ENCODE measurements at places on chromosomes 4 and X.

DNA sequence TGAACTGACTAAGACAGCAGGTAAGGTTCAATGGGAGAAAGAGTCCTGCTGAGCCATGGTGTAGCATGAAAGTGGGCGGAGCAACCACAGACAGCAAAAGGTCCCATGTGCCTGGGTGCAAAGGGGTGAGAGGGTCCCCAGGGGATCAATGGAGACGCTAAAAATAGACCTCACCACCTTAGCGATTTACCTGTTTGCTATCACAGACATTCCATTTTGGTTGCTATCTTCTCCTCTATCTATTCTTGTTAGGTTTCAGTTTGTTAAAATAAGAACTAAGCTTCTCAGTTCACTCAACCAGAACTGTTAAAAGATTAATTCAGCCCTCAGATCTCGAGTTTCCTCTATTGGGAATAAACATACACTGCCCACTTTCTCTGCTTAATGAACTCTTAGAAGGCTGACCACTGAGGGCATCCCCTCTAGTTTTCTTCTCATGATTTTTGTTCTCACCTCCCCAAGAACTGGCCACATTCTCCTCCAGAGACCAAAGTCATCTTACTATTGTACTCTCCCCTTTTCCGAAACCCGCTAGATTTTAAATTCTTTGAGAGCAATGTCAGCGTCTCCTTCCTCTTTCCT is 136.7 kb downstream of the PARM1 start:
- DNase-seq = no peak

DNA sequence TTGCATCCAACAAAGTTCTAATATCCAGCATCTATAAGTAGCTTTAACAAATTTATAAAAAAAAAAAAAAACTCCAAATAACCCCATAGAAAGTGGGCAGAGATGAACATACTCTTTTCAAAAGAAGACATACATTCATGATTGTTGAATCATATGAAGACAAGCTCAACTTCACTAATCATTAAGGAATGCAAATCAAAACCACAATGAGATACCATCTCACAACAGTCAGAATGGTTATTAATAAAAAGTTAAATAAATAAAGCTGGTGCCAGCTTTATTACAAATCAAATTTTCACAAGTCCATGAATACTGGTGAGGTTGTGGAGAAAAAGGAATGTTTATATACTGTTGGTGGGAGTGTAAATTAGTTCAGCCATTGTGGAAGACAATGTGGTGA is 592.0 kb downstream of the IQCM start:
- peak; percentile 78 for DNase-seq

- peak; percentile 88 for DNase-seq
Measured at GRCh38 chr4:169410839-169411770, 140.3 kb upstream of the SH3RF1 start.

DNA sequence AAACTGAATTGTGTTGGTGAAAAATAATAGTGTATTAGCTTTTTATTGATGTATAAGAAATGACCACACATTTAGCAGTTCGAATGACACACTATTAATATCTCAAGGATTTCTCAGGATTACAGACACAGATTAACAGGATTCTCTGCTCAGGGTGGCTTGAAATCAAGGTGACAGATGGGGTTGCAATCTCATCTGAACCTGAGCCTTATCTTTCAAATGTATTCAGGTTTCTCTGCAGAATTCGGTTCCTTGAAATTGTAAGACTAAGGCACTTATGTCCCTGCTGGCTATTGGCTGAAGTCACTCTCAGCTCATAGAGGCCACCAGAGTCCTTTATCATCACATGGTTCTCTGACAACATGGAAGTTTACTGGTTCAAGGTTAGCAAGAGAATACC is 1780.1 kb downstream of the ARAP2 start:
- no peak for DNase-seq

GRCh38 chr4:122224348-122224747 is 72.2 kb downstream of the BLTP1 start:
- peak; percentile 44 for DNase-seq

- no peak for DNase-seq
Measured at GRCh38 chr4:154478547-154478946, 13.1 kb downstream of the DCHS2 start.

DNA sequence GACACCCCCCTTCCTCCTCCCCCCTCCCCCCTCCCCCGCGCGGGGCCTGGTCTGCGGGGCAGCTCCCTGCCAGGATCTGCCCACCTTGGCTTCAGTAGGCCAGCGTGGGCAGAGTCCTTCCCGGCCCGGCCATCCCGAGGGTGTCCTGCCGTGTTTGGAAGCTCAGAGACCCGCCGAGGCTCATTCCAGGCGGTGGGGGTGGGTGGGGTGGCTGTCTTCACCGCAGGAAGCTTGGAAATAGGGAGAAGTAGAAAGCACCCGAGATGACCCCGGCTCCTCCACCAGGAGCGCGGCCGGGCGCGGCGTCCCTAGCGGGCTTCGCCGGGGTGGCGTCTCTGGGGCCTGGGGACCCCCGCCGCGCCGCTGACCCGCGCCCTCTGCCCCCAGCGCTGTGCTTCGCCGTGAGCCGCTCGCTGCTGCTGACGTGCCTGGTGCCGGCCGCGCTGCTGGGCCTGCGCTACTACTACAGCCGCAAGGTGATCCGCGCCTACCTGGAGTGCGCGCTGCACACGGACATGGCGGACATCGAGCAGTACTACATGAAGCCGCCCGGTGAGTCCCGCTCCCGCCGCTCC is 1.6 kb downstream of the NAT8L start:
- DNase-seq = no peak

DNA sequence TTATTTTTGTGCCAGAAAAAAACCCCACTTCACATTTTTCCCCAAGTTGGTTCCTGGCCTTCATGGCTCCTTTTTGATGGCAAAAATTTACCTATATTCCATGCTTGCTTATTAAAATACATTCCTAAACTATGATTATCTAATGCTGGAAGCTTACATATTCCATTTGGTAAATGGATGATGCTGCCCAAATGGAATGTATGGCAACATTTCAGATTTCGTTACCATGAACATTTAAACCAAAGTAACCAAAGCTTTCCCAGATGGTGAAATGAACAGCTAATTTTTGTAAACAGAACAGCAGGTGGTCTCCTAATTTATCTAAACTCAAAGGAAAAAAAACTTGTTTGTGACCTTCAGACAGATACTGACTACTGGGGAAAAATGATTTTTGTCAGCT is 110.8 kb upstream of the TEX13A start:
- peak; percentile 62 for DNase-seq

- DNase-seq = no peak
Measured at GRCh38 chr4:170399581-170400293, 310.0 kb upstream of the AADAT start.

DNA sequence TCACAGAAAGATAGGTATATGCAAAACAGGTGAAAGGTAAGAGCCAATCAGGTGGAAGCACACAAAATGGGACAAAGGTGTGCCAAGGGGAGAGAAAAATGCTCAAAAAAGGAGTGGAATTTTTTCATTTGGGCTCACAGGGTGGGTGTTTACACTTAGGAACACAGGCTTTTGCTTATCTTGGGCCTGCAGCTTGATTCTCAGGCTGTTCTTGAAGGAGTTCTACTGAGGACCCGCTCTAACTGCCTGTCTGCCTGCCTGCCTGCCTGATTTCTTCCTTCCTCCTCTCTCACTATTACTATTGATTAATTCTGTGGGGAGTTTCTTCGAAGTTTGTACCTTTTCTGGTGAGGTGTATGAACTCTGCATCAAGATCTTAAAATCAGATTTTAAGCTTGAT is 120.3 kb upstream of the CTSO start:
- no peak for DNase-seq

DNA sequence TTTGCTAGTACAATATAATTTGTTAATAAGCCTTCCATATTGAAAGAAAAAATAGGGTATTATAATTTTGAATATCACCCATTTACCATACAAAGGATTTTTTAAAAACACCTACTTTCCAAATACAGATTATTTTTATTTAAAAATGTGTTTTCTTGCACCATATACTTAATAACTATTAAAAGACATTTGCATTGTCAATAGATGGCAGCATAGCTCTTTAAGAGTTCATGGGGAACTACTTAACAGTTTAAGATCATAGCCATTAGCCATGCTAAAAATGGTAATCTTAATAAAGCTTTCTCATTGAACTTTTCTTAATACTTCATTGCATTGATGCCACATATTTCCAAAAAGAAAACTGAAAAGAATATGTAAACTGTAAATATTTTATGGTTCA is 1995.9 kb downstream of the C4orf33 start:
- DNase-seq = peak; percentile 51

GRCh38 chr4:67282749-67283148 is 262.6 kb downstream of the CENPC start:
- no peak for DNase-seq

- peak; percentile 97 for DNase-seq
Measured at GRCh38 chrX:115344885-115345614, 55.5 kb downstream of the LUZP4 start.

- peak; percentile 66 for DNase-seq
Measured at GRCh38 chrX:50799531-50799961, 14.4 kb downstream of the SHROOM4 start.

DNA sequence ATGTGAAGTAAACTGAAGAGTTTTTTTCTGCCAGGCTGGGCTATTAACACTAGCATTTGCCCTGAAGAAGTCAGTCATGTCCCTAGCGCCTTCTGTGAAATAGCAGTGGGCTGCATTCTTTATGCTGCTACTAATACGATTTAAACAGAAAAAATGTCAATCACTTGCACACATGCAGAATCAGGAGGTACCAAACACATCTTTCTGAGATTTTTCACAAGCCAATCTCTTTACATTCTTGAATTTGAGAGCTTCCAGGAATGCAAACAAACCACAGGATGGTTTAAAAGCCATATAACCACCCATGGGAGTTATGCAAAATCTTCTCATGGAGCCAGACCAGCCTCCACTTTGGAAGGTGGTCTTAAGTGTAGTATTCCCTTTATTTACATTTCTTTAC is 220.1 kb downstream of the IQCM start:
- DNase-seq = peak; percentile 35

- DNase-seq = peak; percentile 39
Measured at GRCh38 chr4:71189471-71189870, 149.3 kb upstream of the SLC4A4 start.

DNA sequence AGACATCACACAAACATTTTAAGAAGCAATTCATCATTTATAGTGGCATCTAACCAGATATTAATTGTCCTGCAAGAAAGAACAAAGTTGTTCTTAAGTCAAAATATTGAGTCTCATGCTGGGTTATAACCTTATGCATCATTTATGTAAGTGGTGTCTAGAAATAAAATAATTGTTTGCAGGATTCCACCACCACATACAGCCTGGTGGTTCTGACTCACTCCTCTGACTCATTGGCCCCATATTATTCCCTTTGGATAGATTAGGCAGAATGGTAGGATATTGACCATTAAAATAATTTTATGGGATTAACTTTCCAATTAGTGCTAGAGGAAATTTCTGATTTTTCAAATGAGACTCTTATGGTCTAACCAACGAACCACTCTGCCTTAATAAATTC is 384.5 kb downstream of the GRXCR1 start:
- peak; percentile 43 for DNase-seq

- no peak for DNase-seq
Measured at GRCh38 chr4:73245955-73246354, 12.6 kb downstream of the ANKRD17 start.

GRCh38 chr4:71187404-71188155 is 151.2 kb upstream of the SLC4A4 start:
- peak; percentile 40 for DNase-seq

DNA sequence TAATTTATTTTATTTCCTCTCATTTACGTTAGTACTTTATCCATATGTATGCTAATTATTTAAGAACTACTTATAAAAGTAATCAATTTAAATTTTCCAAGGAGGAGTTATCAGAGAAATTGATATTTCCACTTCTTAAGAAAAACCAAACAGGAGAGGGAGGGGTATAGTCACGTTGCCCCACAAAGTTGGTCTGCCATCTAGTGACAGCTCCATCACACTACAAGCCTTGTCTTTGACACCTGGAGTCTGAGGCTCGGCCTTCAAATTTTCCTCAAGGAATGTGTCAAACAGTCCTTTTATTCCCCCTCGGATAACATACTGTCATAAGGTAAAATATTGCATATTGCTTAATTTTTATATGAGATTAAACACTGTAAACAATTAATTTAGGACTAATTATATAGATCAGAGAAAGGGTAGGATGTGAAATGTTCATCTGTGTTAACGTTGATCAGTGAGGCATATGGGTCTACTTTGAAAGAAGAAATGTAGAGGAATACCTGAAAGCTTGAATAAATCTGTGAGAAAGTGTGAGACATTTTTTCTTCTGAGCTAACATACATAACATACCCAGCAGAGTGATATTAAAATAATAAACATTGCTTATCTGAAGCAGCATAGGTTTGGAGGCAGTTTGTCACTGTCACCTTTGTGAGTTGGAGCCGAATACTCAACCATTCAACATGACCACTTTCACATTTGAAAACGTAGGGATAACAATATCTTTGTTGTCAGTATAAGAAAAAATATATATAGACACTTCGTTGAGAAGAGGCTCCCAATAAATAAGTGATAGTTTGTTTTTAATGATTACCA is 114.4 kb downstream of the GLRA3 start:
- peak; percentile 36 for DNase-seq

DNA sequence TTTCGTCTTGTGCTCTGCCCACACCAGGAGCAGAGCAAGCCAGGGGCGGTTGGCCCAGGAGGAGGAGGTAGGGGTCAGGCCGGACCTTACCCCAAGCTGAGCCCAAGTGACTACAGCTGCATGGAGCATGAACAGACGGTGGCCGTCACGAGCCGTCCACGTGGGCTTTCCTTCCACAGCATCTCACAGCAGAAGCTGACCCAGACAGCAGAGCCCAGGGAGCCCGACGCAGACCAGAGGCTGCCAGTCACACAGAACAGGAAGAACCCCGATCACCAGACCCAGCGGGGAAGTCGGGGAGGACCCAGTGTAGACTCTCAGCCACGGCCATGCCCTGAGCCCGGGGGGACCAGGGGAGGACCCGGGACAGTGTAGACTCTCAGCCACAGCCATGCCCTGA is 58.0 kb downstream of the FAM53A start:
- no peak for DNase-seq

- peak; percentile 96 for DNase-seq
Measured at GRCh38 chr4:76738086-76738931, 159.6 kb downstream of the SOWAHB start.

DNA sequence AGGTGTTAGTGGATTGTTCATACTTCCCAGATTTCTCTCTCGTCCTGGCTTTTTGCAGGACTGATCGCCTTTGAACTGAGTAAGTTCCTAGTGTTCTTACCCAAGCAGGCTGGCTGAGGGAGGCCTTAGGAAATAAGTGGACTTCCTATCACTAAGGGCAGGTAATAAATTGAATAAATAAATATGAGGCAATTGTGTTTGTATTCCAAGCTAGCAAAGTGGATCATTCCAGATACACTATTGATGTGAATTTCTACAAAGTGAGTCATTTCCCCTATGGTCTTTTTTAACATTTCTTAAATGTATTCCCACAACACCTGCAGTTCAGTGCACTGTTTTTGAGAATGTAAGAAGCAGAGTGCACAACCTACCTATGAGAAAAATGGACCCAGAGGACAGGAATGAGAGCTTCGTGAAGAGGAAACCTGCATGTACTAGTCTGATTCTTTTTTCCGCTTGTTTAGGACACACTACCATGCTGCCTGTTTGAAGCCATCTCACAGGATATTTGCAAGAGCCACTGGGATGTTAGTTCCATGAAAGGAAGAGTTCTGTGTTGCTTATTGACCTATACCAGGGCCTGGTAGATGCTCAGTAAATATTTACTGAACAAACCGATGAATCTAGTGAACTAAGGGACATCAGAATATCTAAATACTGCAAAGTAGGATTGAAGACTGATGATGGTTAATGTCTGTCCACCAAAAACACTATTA is 29.0 kb upstream of the SMAD1 start:
- DNase-seq = no peak

GRCh38 chr4:25065932-25066590 is 35.3 kb upstream of the LGI2 start:
- DNase-seq = no peak

- DNase-seq = peak; percentile 3
Measured at GRCh38 chrX:115499112-115499805, 61.7 kb upstream of the PLS3 start.
